ENCODE measurements at places on chromosomes 13 and 19.

DNA sequence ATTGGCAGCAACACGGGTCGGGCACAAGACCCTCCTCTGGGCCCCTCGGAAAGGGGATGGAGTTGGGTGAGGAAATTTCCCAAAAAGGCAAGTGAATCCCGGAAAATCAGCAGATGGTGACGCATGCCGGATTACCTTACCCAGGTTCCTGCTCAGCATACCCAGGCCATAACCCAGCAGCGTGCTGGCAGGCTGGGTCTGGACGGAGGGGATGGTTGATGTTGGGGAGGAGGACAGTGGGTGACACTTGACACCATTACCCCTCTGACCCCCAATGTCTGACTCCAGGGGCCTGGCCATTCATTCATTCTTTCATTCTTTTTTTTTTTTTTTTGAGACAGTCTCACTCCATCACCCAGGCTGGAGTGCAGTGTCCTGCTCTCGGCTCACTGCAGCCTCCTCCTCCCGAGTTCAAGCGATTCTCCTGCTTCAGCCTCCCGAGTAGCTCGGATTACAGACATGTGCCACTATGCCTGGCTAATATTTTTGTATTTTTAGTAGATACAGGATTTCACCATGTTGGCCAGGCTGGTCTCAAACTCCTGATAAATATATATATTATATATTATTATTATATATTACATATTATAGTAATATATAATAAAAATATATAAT, 799 bp downstream of the PVR start:
- no peak for DNase-seq

DNA sequence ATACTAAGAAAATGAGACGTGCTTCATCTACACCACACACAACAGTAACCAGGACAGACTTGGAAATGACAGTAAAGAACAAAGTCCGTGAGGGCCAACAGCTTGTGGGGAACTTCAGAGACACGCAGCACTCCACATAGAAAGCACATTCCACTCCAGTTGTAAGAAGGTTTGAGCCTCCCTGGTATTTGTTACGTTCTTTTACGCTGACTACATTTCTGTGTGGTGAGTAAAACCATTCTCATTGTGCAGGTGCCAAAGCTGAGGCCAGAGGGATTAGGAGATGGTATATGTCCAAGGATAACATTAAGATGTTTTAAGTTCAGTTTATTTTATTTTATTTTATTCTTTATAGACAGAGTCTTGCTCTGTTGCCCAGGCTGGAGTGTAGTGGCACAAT, 1189.9 kb downstream of the UQCRFS1 start:
- no peak for DNase-seq

DNA sequence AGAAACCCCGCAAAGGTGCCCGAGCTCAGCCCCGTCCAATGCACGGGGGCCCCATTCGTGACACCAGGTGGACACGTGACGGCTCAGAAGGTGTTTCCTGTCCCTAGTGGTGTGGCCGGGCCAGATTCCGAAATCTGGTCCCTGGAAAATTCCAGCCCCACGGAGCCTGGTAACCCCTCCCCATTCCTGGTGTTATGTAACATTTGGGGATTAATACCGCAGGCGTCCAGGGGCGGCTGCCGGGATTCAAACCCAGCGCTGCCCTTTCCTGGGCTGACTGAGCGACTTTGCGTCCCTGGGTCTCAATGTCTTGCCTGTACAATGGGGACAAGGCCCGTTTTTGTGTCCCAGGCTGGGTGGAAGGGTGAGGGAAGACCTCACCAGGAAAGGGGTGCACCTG, 1.0 kb upstream of the PLK5 start:
- no peak for DNase-seq

DNA sequence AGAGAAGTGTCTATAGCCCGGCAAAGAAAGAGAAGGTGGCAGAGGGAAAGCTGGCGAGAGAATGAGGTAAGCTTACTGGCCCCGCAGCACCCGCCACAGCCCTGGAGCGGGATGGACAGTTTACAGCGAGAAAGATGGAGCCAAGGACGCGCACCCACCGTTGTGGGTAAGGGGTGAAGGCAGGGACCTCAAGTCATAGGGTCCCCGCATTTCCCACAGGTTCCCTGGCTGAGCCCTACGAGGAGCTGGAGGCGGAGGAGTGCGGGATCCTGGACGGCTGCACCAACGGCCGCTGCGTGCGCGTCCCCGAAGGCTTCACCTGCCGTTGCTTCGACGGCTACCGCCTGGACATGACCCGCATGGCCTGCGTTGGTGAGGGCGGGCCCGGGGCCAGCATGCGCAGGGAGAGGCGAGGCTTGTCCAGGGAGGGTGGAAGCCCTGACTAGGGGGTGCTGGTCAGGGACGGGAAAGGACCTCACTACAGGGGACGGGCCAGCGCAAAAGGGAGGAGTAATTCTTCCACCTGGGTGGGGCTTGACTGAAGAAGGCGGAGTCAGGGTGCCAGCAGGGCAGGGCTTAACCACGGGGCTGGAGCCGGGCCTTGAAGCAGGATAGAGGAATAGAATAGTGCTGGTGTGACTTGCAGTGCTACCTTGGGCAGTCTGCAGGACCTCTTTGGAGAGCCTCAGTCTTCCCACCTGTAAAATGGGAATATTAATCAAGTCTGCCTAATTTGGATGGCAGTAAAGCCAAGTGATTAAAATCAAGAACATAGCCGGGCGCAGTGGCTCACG, 26.5 kb downstream of the LTBP4 start:
- DNase-seq, result no peak

DNA sequence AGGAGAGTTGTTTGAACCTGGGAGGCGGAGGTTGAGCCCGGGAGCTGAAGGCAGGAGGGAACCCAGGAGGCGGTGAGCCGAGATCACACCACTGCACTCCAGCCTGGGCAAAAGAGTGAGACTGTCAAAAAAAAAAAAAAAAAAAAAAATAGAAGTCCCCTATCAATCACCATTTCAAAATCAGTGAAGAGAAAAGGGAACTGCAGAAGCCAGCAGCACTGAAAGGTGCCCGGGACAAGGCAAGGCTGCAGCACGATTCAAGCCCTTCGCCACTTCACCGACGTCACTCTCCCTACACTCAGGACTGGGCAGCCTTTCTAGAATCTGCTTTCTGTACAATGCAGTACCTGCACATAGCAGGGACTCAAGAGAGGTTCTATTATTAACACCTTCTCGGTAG, 21.9 kb upstream of the USP12 start:
- no peak for DNase-seq

DNA sequence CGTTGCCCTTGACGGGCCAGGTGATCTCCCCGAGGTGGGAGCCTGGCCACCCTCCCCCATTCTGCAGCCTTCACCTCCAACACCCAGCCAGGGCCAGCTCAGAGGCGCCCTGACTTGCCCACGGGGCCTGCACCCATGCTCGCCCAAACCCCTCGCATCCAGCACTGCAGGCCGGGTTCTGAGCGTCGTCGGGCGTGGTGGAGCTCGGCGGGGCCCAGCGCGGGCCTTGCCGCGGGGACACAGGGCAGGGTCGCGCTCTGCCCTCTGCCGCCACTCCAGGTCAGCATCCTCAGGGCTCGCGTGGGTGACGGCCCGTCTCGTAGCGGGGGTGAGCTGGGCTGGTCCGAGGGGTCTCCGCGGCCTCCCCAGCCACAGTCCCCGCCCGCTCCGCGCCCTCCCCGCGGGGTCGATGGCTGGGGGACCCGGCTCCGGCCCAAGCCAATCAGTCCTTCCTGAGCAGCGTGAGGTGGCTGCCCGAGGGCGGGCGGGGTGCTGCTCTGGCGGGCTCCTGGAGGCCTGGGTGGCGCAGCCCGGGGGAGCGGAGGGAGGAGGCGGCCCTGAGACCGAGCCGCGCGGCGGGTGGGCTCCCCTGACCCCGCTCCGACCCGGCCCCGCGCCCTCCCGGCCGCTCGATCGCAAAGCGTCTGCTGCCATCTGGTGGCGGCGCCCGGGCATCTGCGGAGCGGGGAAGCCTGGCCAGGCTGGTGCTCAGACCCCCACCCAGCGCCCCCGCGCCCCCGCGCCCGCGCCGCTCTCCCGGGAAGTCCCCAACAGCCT, 61.4 kb downstream of the CCNE1 start:
- DNase-seq, result peak; percentile 64

DNA sequence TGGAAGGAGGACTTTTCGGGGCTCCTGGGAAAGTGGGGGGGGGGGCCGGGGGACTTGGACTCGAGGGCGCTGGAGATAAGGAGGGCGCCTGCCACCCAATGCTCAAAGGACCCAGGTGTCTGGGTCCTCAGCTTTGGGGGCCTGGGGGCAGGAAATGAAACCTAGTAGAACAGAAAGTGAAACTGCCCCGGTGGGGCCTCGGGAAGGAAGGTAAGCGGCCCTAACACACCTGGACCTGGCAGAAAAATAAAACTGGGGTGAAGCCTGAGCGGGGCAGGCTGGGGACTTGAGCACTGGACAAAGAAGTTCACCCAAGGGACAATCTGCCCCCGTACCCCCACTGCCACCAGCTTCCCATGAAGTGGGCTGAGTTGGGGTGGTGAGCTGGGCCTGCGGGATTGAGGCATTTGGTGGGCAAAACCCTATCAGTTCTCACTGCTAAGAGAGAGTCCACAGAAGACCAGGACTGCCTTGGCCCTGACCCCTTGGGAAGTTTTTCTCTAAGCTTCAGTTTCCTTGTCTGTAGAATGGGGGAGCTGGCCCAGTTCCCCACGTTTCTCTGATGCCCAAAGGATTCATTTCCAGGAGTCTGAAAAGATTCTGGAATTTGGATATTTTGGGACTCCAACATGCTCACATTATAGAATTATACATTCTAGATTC, 2.3 kb downstream of the PRKD2 start:
- DNase-seq, result peak; percentile 65

DNA sequence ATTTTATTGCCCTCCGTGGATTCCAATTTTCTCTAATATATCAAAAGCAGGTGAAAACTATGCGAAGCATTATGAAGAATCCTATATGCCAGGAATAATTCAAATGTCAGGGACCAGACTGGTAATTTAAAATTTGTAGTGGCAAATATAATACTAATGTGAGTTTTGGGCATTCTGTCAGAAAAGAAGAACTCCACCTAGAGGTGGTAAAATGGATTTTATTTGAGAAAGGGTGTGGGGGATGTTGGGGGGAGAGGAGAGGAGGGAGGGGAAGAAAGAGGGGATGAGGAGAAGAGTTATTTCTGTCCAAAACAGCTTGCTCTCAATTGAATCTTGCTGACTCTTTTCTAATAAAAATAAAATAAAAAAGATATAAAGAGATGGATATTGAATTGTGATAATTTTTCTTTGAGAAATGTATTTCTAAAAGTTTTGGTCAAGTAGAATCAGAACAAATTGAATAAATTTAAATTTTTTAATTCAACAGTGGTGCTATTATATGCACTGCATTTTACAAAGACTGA, 929.3 kb upstream of the SLITRK5 start:
- DNase-seq, result no peak

DNA sequence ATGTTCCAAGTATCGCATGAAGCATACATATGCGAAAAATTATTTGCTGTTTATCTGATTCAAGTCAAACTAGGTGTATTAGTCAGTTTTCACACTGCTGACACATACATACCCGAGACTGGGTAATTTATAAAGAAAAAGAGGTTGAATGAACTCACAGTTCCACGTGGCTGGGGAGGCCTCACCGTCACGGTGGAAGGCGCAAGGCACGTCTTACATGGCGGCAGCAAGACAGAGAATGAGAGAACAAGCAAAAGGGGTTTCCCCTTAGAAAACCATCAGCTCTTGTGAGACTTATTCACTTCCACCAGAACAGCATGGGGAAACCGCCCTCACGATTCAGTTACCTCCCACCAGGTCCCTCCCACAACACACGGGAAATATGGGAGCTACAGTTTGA, 13.0 kb upstream of the PROZ start:
- no peak for DNase-seq

DNA sequence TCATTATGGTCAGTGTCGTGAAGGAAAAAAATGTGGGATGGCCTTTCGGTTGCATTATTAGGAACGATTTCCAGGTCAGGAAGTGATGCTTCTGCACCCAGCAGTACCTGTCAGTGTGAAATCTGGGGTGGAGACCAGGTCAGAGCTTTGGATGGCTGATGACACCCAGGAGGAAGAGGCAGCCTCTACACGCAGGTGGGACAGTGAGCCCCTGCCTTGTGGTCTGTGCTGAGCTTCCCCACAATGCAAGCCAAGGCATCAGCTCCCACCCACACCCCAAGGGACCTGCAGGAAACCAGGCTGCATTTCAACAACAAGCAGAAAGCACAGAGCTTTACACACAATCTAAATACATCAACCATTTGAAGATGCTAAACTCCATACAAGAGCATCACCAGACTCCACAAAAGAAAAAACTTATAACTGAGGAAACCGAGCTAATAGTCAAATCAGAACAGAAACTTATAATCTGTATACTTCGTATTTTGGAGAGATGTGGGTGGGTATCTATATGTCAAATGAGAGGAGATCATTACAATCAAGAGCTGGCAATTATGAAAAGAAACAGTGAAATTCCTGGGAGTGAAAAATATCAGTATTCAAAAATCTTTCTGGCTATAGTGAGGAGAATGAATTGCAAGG, 130.1 kb downstream of the ZDHHC20 start:
- DNase-seq, result no peak

DNA sequence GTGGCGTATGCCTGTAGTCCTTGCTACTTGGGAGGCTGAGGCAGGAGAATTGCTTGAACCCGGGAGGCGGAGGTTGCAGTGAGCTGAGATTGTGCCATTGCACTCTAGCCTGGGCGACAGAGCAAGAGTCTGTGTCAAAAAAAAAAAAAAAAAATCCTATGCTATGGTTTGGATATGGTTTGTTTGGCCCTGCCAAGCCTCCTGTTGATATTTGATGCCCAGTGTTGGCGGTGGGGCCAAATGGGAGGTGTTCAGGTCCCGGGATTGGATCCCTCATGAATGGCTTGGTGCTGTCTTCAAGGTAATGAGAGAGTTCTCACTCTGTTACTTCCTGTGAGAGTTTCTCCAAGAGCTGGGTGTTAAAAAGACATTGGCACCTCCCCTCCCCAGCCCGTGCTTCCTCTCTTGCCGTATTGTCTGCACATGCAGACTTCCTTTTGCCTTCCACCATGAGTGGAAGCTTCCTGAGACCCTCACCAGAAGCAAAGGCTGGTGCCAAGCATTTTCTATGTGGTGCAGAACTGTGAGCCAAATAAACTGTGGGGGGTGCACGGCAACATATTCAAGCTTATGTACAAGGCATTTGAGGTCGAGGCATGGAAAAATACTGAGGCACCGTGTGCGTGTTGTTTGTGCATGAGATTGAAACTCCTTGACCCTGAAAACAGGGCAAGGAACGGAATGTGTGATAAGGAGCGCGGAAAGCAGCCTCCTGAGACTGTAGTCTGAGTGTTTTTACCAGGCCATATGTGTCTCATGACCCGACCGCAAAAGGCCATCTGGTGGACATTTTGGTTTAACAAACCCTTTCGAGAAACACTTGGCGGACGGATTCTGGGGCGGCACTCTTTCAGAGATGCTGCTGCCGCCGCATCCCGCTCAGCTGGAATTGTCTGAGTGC, 7.3 kb downstream of the SIGLEC9 start:
- no peak for DNase-seq
